ENCODE measurements at places on chromosomes 16 and 17. TPM values are rescaled to one million over a fixed set of nuclear protein-coding genes. Genes with fewer than 3 reads are reported as not detected.

DNA sequence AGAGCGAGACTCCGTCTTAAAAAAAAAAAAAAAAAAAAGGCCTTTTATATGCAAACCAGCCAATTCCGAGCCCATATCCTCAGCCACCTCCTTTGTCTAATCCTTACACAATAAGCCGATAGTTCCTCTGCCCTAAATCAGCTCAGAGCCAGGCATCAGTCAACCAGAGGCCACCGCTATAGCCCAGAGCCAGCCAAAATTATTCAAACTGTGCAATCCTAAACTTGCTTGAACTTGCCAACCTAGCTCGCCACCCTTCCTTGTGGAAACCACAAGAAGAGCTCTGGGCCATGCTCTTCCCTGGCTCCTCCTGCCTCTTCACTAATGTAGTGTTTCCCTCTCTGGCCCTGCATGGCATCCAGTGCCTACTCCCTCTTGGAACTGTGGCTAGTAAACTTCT lies 17.7 kb downstream of the ITGAL start:
- H3K36me3 ChIP-seq, result peaks cover 68% of the 10 kb centered on the region
- DNase-seq, result no peak
- no peak overlapping the region for H3K4me3 ChIP-seq
- H3K27me3 ChIP-seq, result no peaks in the 10 kb centered on the region
- H3K27ac ChIP-seq, result peak overlapping the region; percentile 38
- H3K4me1 ChIP-seq, result peaks cover 32% of the 10 kb centered on the region

- no peak overlapping the region for H3K27ac ChIP-seq
- H3K27me3 ChIP-seq, result peaks cover 33% of the 10 kb centered on the region
- H3K4me3 ChIP-seq, result no peak overlapping the region
Measured at GRCh38 chr17:79097226-79098055, 22.8 kb downstream of the ENGASE start.

- peaks cover 13% of the 10 kb centered on the region for H3K36me3 ChIP-seq
- H3K4me1 ChIP-seq, result peaks cover 53% of the 10 kb centered on the region
- peak overlapping the region; percentile 26 for H3K4me3 ChIP-seq
- DNase-seq, result no peak
Measured at GRCh38 chr16:31456988-31457360, 2.3 kb upstream of the ARMC5 start.

The SMIM5 gene
- not detected for total RNA-seq

DNA sequence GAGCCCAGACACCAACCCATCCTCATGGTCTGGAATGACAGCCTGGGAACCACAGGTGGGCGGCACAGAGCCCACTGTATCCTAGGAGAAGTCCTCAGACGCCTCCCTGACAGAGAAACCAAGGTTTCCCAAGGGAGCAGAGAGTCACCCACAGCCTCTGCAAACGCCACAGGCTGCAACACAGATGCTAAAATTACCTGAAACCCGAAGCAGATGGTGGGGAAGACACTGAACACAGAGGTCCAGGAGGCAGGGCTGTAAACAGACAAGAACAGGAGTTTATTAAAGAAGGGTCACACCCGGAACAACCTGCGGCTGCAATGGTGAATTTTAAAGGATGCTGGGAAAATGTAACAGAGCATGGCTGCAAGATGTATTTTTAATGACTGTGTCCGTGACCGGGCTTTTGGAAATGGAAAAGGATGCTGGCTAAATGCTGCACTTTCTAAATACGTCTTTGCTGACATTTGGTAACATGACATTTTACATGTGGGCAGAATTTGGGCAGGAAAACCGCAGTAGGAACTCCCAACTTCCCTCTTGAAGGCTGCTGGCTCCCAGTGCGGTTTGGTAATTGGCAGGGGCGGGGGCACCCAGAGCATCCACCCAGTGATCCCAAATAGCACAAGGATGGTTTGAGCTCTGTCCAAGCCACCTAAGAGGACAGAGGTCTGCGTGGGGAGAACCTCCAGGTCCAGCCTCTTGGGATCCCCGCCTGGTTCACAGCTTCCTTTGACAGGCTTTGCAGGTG lies 13.1 kb downstream of the SLC38A8 start:
- H3K27me3 ChIP-seq, result peaks cover 13% of the 10 kb centered on the region
- no peak overlapping the region for H3K4me3 ChIP-seq
- no peak overlapping the region for H3K27ac ChIP-seq
- H3K4me1 ChIP-seq, result peaks cover 9% of the 10 kb centered on the region
- DNase-seq, result no peak
- H3K36me3 ChIP-seq, result no peaks in the 10 kb centered on the region

The EPX gene
- total RNA-seq, result not detected
